ENCODE measurements at places on chromosomes 12 and 14.
A peak's percentile ranks its signal among the peaks of the same experiment; 100 is the strongest.

GRCh38 chr14:73784181-73784987, 67.2 kb upstream of the PTGR2 start:
- no peak for DNase-seq

DNA sequence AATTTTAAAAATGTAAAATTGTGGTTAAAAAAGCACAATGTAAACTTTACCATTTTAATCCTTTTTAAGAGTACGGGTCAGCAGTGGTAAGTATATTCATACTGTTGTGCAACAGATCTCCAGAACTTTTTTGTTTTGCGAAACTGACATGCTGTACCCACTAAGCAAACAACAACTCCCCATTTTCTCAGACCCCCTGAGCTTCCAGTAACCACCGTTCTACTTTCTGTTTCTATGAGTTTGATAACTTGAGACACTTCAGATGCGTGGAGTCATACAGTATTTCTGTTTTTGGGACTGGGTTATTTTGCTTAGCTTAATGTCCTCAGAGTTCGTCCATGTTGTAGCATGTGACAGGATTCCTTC, 38.0 kb downstream of the CHST11 start:
- DNase-seq, result no peak

- no peak for DNase-seq
Measured at GRCh38 chr12:78951803-78952551, 87.4 kb downstream of the SYT1 start.

GRCh38 chr12:115451780-115452736, 768.1 kb upstream of the TBX3 start:
- no peak for DNase-seq

GRCh38 chr12:8527250-8528130, 13.2 kb downstream of the CLEC4E start:
- no peak for DNase-seq

GRCh38 chr12:100437038-100437841, 36.4 kb upstream of the NR1H4 start:
- DNase-seq, result no peak

DNA sequence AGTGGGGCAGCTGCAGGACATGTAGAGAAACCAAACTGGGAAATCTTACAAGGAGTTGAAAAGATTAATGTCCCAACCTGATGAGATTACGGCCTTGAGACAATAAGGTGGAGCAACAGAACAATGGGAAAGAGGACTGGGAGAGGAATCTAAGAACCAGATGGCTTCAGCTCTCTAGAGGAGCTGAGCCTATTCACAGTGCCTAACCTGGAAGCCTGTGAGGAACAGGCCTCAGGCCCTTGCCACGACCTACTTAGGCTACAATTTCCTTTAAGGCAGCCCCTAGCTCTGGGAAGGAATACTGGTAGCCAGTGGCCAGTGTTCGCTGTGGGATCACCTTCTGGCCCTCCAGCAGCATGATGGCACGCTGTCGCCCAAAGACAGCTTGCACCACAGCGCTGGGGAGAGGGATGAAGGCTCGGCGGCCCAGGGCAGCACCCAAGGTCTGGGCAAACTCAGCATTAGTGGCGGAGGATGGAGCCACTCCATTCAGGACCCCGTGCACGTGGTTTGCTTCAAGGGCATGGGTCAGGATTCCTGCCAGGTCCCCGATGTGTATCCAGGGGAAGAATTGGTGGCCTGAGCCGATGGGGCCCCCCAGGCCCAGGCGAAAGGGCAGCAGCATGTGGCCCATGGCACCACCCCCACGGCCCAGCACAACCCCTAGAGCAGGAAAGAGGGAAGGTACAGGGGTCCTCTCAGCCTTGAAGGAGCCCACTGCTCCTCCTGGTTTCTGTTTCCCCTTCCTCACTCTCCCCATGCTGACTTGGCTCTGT, 2.6 kb downstream of the SDR39U1 start:
- no peak for DNase-seq

DNA sequence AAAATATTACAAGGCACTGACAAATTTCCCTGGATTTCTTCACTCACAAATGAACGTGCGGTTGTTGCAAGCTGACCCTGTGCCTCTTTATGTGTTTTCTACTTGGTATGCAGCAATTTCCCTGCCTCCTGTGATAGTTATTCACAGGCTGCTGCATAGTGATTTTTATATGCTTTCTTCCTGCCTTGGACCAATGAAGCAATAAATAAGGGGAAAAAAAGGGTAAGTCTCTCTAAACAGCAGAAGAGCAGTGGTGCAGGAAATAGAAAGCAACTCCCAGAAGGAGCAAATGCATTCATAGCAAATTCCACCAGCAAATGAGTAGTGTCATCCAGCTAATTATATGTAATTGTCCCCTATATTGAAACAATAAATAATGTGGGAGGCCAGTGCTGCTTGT, 737.9 kb downstream of the GALC start:
- no peak for DNase-seq

GRCh38 chr14:24875991-24876878, 173.7 kb downstream of the STXBP6 start:
- DNase-seq, result no peak

DNA sequence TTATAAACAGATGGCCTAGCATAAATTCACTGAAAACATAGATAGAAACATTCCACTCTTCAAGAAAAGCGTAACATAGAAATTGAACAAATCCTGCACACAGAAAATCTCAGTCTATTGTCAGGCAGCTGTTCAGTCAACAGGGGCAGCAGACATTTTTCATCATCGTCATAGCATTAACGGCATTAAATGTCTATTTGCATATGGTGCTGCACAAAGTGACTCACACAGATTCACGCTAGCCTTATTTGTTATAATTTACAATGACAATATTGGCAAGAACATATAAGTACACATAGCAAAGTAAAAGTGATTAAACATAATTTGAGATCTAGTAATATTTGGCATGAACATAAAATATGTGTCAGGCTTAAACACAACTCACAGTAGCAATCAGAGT, 95.7 kb downstream of the CEP128 start:
- no peak for DNase-seq

- DNase-seq, result no peak
Measured at GRCh38 chr14:85334316-85334715, 195.6 kb upstream of the FLRT2 start.

DNA sequence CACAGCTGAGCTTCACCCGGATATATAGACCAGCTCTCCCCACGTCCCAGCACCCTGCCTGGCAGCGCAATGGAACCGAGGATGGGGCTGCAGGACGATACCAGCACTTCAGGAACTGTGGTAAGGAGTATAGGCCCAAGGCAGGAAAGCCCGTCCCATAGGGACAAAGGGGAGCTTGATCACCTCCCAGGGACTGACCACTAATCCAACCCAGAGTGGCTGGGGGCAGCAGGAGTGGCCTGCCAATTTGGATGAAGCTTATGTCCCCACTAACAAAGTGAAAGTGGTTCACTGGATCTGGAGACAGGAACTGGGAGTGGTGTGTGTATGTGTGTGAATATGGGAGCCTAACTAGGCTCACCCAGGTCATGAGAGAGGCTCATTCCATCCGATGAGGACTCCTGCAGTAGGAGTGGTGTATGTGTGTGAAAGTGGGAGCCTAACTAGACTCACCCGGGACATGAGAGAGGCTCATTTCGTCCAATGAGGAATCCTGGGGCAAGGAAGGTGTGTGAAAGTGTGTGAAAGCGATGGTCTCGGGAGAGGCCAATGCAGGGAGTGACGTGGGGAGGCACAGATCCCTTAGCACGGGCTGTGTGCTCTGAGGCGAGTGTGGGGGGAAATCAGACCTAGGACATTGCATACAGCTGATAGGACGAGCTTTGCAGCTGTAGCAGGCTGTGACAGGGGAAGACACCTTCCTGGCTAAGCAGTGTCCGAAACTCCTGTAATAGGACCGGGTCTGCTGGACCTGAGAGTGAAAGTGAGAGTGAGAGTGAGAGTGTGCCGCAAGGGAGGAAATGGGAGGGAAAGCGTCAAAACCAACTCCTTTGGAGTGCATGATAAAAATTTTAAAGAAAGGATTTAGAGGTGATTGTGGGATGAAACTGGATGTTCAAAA, 25.7 kb downstream of the KLRK1 start:
- no peak for DNase-seq

DNA sequence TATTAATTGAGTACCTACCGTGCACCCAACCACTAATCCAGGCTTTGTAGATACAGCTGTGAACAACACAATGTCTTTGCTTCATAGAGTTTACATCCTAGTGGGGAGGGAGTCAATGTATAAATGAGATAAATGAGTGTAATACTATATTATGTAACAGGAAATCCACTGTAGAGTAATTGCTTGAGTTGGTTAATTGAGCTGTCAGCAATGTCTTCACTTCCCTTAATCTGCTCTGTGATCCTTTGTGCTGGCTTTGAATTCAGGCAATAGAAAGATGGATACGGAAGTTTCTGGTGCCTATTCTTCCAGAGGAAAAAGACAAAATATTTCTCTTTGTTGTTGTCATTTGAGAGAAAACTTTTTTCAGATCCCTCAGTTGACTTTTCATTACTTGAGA, 104.0 kb upstream of the SLC16A7 start:
- no peak for DNase-seq

DNA sequence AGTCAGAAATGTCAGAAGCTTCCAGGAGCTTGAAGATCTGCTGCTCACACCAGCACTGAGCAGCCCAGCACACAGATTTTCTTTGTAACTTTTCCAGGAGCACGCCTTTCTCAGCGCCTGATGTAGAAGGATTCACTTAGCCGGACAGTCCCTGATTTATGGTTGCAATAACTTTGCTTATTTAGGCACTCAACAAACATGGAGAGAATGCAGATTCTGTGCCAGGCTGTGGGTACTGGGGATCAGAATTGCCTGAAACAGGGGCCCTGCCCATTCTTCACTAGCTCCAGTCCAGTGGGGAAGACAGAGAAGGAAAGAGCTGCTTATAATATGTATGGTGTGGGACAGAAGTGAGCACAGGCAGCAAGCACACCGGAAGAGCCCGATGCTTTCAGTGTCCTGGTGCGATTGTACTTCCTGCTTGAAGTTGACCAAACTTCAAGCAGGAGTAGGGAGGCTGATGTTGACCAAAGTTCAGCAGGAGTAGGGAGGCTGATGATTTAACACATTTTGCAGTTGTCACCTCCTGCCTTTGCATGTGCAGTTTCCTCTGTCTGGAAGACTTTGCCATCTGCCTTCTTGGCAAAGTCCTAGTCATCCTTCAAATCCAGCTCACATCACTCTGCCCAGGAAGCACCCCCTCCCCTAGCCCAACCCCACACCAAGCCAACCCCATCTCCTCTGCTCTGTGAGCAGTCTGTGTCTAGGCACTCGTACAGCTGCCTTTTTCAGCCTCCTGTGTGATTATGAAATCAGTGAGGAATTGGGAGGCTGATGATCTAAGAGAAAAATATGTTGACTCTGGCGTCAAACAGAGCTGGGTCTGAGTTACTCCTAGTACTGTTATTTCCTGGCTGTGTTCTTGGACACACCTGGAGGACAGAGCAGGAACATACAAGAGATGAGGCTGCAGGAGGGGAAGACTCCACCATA, 12.0 kb upstream of the PRIMA1 start:
- DNase-seq, result no peak

- no peak for DNase-seq
Measured at GRCh38 chr14:63006531-63006930, 38.7 kb downstream of the KCNH5 start.

DNA sequence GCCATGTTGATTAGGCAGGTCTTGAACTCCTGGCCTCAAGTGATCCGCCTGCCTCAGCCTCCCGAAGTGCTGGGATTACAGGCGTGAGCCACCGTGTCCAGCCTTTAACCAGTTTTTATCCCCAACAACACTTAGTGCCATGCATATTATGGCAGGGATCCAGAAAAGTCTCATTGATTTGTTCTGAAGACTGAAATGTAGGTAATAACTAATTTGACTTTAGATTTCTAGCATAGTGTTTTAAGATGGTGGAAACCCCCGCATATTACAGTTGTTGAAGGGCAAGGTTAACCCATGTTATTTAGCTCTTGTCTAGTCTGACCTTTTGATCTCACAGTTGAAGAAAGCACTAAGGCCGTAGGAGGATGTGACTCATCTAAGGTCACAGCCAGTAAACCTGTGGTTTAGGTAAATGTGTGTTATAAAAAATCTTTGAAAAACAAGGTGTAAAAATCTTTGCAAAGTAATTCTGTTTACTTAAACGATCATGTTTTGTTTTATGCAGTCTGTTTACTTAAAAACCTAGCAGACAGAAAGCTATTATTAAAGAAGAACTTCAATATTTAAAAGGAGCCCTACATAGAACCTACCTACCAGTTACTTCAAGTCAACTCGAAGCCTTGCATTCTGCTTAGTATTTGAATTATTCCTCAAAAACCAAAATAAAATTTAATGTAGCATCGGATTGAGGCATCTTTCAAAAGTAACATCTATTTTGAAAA, 24.8 kb downstream of the BICDL1 start:
- peak; percentile 38 for DNase-seq

- DNase-seq, result no peak
Measured at GRCh38 chr14:96445844-96446710, 54.1 kb downstream of the AK7 start.

DNA sequence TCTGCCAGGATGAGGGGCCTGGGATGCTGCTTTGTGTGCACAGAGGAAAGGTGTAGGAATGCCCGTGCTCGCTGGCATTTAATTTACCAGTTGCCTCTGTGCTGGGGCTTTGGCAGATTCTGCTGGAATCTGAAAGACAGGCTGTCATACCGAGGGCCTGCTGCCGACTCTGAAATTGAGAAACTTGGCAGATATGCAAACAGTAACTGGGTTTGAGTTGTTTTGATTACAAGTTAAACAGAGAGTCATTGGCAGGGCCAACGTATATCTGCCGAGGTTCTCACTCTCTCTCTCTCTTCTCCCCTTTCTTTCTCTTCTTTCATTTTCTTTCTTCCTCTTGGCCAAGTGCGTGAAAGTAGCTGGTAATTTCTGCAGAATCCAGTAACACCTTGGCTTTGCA, 618.7 kb downstream of the VRK1 start:
- no peak for DNase-seq

DNA sequence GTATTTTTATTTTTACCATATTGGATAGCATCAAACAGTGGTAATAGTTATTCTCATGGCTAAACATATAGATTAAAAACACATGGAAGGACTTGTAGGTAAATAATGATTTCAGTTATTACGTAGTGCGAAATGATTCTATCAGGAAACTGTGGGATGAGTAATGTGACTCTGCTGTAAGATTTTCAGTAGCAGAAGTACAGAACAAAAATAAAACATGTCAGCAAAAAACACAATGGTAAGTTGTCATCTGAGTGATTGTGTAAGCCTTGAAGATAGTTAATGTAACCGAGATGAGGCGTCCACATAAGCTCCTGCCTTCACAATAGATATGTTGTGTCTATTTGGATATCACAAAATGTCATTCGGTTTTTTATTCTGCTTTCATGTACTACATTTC, 99.8 kb downstream of the BORCS5 start:
- DNase-seq, result no peak

DNA sequence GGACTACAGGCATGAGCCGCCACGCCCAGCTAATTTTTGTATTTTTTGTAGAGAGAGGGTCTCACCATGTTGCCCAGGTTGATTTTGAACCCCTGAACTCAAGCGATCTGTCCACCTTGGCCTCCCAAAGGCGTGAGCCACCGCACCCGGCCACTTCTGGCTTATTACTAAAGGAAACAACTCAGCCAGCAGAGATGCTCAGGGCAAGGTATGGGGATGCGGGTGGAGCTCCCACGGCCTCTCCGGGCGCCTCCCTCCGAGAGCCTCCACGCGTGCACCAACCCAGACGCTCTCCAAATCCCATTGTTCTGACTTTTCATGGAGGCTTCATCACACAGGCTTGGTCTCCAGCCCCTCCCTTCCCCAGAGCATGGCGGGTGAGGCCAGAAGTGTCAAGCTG, 6.1 kb upstream of the GPR132 start:
- DNase-seq, result no peak

GRCh38 chr14:103418481-103418818, 33.2 kb downstream of the MARK3 start:
- no peak for DNase-seq

- no peak for DNase-seq
Measured at GRCh38 chr14:81931828-81932227, 398.2 kb upstream of the SEL1L start.

Measured in activated CD8-positive, alpha-beta memory T cell treated with anti-CD3 and anti-CD28 coated beads, Interleukin-2, amount 50 U/mL, for 4 hours (primary cell).